ENCODE measurements at places on chromosomes 12 and 14. TPM values are rescaled to one million over a fixed set of nuclear protein-coding genes. Genes with fewer than 3 reads are reported as not detected.
A peak's percentile ranks its signal among the peaks of the same experiment; 100 is the strongest.

- DNase-seq = no peak
Observed at GRCh38 chr14:92021523-92021922, 18.3 kb downstream of the TRIP11 start.

GRCh38 chr12:4439736-4440135 lies 5.9 kb downstream of the FGF6 start:
- no peak for DNase-seq

DNA sequence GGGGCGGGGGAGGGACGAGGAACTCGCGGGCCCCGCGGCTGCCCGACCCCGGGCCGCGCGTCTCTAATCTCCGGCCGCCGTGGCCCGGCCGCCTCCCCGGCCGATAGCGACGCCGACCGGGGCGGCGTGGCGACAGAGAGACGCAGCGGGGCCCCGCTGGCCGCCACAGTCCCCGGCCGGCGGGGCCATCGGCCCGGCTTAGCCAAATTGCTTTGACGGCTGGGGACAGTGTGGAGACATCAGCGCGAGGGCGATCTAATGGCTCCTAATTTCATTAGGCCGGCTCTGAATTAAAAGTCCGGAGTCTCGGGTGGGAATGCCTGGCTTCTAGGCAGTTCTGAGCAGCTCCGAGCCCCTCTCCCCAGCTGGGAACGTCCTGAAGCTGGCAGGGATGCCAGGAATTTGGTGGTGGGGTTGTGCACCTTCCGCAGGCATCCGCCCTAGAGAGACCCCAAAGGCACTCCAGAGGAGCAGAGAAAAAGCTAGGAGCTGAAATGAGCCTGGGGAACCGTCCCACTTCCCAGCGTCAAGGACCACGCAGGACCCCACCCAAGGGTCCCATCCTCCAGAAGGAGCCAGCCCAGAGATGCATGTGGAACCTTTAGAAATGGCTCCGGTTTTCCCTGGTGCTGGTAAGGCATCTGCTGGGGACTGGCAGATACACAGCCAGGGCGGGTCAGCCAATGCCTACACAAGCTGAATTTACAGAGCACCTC lies 9.6 kb downstream of the TBX5 start:
- no peak for DNase-seq

GRCh38 chr12:74120644-74121043 lies 417.0 kb upstream of the ATXN7L3B start:
- DNase-seq = no peak

DNA sequence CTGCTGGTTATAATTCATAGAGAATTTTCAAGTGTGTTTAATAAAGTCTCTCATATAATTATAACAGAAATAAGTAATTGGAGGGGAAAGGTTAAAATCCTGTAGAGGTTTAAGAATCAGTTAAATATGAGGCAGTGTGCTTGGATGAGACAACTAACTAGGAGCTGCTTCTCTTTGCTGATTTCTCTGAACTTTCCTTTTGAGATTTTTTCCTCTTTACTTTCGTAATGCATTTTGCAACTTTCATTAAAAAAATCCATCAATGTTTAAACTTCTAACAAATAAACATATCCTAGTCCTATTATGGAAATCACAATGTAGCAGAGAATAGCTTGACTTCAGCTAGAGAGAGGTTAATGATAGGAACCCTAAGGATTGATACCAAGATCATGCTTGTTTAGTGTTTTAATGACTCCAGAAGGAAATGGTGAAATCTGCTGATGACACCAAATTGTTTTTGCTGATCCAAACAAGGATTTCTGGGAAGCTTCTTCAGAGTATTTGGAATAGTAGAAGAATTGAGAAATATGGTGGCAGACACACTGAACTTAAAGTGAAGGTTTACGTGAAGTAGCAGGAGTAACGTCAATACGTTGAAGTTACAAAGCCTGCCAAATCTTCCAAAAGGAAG lies 122.6 kb downstream of the RAD51B start:
- DNase-seq = no peak

DNA sequence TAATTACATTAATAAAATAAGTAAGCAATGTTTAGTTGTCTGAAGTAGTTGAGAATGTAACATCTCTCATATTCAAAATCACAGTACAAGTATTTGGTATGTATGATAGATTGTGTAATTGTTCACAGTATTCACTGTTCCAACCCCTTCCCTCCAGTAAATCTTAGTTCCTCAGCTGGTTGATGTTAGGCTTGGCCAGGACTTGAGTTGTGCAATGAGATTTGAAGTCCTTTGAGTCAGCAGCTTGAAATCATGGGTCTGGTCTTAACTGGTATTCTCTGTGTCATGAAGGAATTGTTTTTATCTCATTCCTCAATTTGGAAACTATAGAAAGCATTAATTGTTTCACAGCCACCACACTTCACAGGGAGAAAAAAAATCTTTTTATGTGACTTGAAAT lies 477.1 kb downstream of the FSCB start:
- DNase-seq = no peak

DNA sequence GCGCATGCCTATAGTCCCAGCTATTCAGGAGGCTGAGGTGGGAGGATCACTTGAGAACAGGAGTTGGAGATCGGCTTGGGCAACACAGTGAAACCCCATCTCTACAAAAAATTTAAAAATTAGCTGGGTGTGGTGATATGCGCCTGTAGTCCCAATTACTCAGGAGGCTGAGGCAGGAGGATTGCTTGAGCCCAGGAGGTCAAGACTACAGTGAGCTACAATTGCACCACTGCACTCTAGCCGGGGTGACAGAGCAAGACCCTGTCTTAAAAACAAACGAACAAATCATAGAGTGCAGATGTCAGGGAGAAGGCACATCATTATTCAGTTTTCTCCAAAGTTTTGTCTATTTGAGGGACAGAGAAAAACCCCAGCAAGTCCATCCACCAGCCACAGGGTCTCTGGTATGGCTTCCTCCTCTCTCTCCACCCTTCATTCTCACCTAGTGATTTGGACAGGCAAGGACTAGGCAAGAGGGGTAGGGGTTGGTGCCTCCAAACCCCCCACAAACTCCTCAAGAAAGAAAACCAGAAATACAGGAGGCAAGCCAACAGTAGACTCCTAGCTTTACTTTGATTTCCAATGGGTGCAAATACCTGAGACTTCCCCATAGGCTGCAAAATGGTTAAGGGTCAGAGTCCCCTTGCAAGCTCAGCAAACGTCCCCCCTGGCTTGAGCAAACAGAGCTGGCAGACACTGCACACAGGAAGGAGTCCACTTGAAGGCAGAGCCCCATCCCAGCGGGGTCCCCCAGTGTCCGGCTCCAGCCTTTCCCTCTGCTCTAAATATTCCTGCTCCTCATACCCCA lies 26.5 kb upstream of the RPLP0 start:
- no peak for DNase-seq

- DNase-seq = no peak
Observed at GRCh38 chr12:101209319-101210302, at the start of gene SLC5A8. Gene SLC5A8 (minus strand): TSS chr12:101210238. CDS start chr12:101209848, 390 bp downstream.

GRCh38 chr12:90858252-90858651 lies 96.7 kb downstream of the CCER1 start:
- no peak for DNase-seq

GRCh38 chr12:12891080-12891880 lies at the start of gene GPRC5A:
Gene GPRC5A (plus strand): TSS chr12:12891562. CDS start chr12:12908250, 16,688 bp downstream.
- DNase-seq = peak; percentile 96

GRCh38 chr14:57502586-57503254 lies 9.1 kb upstream of the CCDC198 start:
- no peak for DNase-seq

DNA sequence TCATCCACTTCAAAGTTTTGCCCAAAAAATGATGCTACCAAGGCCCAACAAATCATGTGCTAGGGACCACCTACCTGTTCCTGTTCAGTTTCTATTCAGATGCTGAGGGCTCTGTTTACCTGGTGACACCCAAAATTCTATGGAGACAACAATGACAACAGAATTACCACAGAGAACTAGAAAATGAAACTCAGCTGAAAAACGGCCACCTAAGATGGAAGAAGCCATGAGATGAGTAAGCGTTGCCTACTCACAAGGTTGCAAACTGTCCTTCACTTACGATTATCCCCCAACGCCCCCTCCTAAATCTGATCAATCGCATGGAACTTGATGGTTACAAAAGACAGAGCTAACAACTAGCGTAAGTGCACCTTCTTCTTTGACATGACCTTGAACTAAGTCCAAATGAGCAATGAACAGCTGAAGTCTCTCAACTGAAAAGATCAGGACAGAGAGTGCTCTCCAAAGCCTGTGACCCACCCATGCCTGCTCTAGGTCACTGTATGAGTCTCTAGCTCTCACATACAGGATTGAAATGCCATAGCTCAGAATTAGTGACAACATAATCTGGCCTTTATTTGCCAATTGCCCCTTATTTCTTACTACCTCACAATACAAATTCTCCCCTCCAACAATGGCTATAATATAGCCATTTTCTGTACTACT lies at the start of gene RNASE11:
Gene RNASE11 (minus strand): TSS at position 513 of the 666 bp plus-strand sequence.
- DNase-seq = no peak

- peak; percentile 82 for DNase-seq
Observed at GRCh38 chr12:52213564-52214420, 19.3 kb upstream of the KRT7 start.

DNA sequence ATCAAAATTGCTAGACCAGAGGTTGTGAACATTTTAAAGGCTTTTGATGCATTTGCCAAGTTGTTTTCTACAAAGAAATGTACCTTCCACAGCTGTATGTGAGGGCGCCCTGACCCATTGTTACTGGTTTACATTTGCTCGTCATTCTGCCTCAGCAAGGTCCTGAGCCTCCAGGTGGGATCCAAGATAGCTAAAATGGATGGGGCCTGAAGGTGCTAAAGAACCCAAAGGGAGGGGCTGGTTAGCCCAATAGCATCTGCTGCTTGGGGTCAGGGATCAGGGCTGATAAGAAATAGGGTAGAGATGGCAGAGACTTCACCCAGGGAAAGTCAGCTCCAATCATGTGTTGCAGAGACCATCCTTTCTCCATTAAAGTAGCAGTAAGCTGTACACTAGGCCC lies 43.1 kb downstream of the GALNT16 start:
- DNase-seq = no peak

- DNase-seq = no peak
Observed at GRCh38 chr12:93684716-93685115, 7.5 kb downstream of the CRADD start.

DNA sequence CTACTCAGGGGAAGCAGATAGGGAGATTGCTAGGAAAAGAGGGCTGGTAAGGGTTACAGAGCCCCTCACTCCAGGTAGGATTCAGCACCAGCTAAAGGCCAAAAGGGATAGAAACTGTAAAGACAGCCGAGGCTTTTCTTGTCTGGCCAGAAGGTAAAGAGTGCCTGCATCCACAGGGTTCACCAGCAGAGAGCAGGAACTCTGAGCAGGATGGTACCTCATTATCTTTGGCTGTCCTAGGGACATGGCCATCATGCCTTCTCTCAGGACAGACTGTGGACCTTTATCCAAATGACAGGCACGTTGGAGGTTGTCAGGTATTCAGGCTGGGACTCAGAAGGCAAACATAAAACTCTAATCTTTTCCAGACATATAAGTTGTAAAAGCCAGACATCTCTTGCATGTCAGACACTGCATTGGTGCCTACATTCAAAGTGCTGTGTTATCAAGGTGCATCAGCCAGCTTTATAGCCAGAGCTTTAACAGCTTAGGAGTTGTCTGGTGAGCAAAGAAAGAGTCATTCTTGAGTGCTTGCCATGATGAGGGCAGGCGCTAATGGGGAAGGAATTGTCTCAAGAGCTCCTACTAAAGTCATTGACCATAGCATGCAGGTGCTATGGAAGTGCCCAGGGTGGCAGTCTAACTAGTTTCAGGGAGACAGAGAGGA lies 89.5 kb downstream of the PELI2 start:
- DNase-seq = no peak

- no peak for DNase-seq
Observed at GRCh38 chr12:71449373-71450070, 9.9 kb downstream of the LGR5 start.

DNA sequence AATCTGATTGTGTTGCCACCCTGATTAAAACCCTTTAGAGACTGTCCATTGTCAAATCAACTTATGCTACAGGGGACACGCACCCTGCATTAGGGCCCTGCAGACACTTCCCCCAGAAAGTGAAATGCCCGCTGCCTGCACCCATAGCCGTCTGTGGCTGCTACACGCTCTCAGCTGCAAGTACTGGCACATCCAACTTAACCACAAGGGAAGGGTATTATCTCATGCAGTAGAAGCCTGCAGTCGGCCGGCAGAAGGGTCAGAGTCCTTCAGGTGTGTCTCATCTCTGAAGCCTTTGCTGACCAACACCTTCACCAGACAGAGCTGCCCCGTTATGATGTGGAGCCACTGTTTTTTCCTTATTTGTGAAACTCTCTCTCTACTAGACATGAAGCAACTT lies 20.8 kb downstream of the CFAP251 start:
- DNase-seq = no peak

DNA sequence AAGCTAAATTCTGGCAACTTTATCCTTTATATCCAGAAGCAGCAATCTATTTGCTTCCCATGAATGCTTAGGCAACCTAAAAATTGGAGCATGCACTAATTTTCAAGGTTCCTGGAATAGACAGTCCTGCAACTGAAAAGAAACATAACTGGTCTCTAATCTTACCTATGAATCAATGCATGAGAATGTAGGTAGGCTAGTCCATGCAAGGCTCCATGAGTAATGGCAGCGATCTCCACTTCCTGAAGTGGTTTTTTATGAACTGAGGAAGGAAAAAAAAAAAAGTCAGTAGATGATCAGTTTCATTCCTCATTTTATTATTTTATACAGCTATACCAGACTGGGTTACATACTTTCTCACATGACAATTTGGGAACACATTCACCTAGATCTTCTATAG lies 102.0 kb downstream of the PEBP1 start:
- DNase-seq = peak; percentile 28

DNA sequence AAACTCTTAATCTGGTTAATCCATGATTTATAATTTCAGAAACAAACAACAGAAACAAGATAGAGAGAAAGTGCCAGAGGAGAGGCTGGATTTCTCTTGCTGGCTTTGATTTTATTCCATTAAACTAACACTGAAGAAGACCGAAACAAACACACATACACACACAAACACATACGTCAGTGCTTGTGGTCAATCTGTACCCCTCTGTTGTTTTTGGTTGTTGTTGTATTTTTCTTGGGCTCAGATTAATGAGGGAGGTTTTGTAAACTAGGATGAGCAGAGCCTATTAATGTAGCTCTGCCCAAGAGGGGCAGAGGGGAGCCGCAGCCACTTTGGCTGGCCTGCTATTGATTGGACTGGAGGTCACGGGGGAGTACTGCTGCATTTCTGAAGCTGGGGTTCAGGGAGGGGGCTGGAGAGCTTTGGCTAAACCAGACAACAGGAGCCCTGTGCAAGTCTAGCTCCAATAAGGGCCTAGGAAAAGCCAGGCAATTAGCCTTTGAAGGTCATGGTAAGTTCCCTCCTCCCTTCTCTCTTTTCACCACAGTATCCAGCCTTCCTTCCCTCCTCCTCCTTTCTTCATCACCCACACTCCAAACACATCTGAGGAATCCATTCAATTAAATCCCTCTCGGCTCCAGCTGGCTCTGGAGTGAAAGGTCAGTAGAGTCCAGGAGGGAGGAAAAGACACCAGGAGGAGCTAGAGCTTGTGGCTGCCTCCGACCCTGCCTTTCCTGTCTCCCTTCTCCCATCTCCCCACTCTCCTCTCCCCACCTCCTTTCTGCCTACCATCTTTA lies 344.1 kb upstream of the LMO3 start:
- DNase-seq = no peak

GRCh38 chr14:60721326-60722106 lies 2.6 kb downstream of the SIX4 start:
- DNase-seq = peak; percentile 54

The PLXNC1 gene
- 0.25 TPM for total RNA-seq

The ACOT6 gene
- total RNA-seq = not detected

The PLEKHD1 gene
- 1.2 TPM for total RNA-seq

The NFATC4 gene
- 7.6 TPM for total RNA-seq

The LRP6 gene
- total RNA-seq = 28.1 TPM

The CCDC88C gene
- total RNA-seq = 20.8 TPM

The DCP1B gene
- total RNA-seq = 13.8 TPM

The SPX gene
- total RNA-seq = 0.76 TPM

The DDHD1 gene
- total RNA-seq = 26.9 TPM
